ENCODE measurements at places on chromosomes 7 and 10.

GRCh38 chr10:49005270-49005669, 65.6 kb upstream of the LRRC18 start:
- no peak for DNase-seq

DNA sequence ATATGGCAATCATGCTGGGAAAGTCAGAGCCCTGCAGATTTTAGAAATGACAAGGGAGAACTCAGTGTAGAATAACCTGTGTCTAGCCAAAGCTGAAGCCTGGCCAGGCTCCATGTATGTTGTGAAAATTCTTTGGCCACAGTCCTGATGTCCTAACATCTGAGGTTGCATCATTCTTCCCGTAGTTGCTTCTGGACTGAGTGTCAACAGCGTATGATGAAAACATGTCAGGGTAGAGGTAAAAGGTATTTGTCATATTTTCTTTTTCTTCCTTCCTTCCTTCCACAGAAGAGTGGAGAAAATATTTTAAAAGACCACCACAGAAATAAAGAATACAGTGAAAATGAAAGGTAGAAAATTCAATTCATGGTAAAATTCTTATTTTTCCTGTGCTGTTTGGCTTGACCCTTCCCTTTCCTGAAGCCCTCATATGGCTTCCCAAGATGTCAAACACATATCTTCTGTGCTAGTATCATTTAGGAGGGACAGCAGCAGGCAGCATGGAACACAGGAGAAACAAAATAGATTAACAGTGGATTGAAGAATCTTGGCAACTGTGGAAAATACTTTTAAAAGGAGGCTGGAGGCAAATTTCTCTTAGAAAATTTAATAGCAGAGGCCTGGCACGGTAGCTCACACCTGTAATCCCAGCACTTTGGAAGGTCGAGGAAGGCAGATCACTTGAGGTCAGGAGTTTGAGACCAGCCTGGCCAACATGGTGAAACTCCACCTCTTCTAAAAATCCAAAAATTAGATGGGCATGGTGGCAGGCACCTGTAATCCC, 18.9 kb upstream of the NRBF2 start:
- no peak for DNase-seq

- no peak for DNase-seq
These were observed 15.2 kb downstream of the SND1 start for GRCh38 chr7:127667017-127667670.

DNA sequence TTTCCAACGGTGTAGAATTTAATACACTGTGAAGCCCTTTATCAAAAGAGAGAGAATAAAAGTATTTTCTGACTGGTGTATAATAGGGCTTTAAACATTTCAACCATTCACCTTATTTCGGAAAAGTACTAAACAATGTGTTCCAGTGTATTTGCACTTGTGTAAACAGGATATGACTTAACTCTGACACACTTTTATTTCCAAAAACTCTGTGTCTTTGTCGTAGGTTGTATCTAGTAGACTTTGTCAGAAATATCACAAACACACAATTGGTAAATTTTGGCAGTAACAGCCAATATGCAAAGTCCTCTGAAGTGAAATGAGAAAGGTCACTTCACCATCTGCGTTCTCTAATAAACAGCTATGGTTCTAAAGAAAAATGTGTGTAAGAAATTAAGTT, 10.3 kb upstream of the TSPAN13 start:
- DNase-seq: no peak

DNA sequence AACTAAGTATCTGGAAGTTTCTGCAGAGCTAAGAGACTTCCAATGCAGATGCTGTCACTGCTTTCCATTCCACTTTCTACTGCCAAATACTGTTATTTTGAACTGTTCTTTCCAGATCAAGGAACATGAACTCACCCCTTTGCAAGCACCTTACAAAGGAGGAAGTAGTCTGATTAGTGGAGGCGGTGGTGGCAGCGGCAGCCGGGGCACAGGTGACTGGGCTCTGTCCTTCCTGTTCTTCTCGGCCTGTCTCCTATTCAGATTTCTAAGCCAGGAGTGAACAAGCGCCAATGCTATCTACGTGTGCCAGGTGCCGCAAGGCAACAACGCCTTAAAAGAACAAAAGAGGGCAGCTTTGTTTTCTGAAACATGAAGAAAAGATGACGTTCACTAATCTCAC, 44.9 kb downstream of the BEND7 start:
- DNase-seq: no peak

GRCh38 chr10:79404231-79404609, 41.2 kb downstream of the ZCCHC24 start:
- DNase-seq: no peak

- no peak for DNase-seq
These were observed 624.3 kb upstream of the MBL2 start for GRCh38 chr10:53396876-53397275.

DNA sequence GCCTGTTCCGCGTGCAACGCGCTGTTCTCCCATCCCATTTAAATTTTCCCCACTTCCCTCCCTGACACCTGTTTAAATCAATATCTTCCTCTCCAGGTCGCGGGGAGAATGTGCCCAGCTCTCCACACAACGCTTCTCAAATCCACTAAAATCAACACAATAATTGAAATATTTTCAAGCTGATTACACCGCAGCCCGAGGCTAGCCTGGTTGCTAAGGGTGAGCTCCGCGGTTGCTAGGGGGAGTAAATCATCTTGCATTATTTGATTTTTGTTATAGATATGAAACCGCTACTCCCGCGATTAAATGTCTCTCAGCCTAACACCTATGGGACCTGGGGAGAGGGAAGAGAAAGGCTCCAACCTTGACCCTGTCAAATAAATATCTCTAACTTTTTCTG, 36.2 kb downstream of the UNCX start:
- DNase-seq: no peak

DNA sequence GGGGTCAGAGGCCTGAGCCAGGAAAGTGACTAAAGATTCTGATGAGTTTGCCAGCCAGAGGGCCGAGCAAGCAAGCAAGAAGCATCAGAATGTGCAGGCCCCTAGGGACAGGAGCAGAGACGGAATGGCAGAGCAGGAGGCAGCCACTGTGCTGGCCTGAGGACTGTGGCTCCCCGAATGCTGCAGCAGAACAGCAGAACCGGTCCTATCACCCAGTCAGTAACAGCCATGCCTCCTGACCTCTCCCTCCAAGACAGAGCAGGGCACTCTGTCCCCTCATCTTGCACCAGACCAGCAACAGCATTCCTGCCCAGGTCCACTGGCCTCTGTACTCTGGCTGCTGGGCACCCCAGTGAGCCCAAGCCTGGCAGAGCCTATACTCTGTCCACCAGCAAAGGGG, 85.9 kb downstream of the ARHGAP22 start:
- DNase-seq: no peak

- DNase-seq: no peak
These were observed 32.9 kb upstream of the EIF5AL1 start for GRCh38 chr10:79479283-79479909.

GRCh38 chr7:920351-921070, 34.0 kb downstream of the ADAP1 start:
- DNase-seq: no peak

DNA sequence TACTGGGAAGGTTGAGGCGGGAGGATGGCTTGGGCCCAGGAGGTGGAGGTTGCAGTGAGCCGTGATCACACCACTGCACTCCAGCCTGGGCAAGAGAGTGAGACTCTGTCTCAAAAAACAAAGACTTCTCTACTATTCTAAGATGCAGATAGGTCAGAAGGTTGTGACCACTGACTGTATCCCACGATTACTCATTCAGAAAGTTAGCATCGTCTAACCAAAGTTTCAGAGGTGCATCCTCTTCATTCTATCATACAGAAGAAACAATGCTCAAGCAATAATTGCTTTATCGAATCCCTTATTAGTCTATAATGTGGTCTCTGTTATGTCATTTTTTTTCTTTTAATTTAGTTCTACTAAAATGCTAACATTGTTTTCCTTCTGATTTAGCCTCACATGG, 348.7 kb upstream of the LRGUK start:
- DNase-seq: no peak

DNA sequence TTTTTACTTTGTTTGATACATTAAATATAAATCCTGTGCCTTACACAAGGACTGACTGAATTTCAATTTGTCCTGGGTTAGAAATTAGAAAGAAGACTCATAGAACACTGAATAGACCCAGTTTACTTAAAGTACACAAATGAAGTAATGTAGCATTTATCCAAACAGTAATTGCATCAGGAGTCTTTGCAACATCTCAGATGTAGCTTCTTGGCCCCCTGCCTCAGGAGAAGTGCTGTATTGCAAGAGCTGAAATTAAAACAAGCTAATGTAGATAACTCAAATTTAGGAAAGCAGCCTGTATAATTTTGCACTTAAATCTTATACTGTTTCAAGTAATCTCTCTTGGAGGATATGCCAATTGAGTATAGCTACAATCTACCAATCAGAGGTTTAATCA, 54.3 kb upstream of the KCND2 start:
- DNase-seq: no peak

GRCh38 chr7:47327346-47327697, 254.6 kb downstream of the TNS3 start:
- no peak for DNase-seq

- DNase-seq: peak; percentile 50
These were observed 70.2 kb upstream of the ITGA8 start for GRCh38 chr10:15789793-15790525.

- no peak for DNase-seq
These were observed 9.6 kb downstream of the PDZD8 start for GRCh38 chr10:117365612-117366011.

GRCh38 chr10:29252811-29253689, 35.8 kb upstream of the LYZL1 start:
- DNase-seq: no peak

DNA sequence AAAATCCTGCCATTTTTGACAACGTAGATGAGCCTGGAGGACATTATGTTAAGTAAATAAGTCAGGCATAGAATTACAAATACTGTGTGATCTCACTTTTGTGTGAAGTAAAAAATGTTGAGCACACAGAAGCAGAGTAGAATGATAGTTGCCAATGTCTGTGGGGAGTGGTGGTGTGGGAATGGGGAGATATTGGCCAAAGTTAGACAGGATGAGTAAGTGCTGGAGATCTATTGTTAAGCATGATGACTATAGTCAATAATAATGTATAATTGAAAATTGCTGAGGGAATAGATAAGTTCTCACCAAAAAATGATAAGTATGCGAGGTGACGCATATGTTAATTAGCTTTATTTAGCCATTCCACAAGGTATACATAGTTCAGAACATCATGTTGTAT, 92.0 kb downstream of the GPR85 start:
- DNase-seq: no peak

DNA sequence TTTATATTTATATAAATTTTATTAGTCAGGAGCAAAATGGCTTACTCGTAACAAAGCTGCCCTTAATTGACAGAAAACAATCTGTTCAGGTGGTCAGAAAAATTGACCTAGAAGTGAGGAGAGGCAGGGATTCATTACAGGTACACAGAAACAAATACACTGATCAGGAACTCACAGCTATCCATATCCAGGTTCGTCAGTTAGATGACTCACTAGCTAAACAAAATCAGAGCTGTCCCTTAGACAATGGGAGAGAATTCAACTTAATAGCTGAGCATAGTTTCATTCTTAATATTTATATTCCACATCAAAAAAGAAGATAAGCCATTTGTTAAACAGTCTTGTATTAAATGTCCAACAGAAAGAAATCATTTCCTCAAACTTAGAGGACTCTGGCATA, 41.7 kb downstream of the HYCC1 start:
- no peak for DNase-seq

DNA sequence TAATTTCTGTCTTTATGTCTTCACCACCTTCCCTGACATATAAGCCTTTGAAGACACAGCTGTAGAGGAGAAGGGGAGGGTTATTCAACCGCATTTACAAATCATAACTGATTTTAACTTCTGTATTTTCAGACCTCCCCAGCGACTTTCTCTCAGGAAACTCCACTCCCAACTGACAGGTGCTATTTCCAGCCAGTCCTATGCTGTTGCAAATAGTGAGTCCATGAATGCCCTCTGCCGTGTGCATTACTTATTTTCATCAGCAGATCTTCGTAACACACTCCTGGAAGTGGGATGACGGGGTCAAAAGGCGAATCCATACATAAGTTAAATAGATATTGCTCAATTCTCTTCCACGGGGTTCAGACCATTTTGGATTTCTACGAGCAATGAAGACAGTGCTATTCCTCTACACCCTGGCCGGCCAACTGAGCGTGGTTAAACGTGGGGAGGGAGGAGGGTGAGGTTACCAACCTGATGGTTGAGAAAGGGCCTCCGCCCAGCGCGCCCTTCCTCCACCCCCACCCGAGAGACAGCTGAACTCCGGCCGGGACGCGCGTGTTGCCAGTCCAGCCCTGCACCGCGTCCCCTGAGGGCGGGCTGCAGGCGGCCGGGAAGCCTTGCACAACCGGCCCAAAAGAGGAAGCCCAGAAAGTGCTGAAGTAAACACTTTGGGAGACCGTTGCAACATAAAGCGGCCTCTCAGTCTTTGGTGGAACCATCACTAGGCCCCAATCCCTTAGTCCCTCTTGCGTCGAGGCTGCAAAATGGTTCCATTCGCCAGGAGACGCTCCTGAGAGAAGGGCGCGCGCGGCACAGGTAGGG, at the start of gene APBB1IP:
Gene APBB1IP (plus strand): TSS at position 705 of the 825 bp plus-strand sequence. CDS start 53,986 bp downstream, outside the sequence.
- peak; percentile 46 for DNase-seq

DNA sequence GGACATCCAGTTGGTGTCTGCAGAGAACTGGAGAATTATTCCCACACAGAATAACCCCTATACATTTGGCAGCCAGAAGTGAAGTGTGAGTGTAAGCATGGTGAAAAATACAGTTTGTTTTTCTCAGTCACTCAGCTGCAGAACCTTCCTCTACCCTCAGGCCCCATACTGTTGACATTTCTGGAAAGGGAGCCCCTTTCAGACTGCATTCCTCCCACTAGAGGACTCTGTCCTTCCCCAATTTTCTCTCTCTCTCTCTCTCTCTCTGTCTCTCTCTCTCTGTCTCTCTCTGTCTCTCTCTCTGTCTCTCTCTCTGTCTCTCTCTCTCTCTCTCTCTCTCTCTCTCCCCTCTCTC, 86.8 kb upstream of the STEAP1B start:
- no peak for DNase-seq

GRCh38 chr7:157542068-157543021, 205.5 kb downstream of the DNAJB6 start:
- no peak for DNase-seq

DNA sequence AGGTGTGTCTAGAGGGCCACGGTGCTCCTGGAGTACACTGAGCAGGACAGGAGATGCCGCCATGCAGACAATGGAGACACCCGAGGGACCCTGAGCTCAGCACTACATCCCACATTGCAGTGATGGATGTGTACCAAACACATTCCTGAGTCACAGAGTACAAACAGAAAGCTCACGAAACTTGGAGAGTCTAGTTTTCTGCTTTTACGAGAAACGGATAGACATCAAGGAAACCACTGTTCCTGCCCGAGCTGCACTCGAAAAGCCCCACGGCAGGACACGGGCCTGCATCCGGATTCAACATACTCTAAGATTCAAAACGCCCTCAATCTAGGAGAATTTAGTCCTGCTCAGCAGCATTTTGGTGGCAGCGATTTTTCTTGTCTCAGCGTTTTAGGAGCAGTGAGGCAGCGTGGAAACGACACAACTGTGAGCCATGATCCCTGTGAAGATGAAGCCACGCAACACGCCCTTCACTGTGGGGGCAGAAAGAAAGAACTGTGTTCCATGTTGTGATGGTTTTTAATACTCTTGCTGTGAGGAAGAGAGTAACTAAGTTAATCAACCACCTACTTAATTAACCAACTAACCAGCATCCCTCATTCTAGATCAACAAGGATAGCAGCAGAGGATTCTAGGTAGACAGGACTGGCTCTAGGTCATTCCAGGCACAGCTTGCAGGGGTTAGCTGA, 3.2 kb downstream of the TNS3 start:
- no peak for DNase-seq

GRCh38 chr7:125468855-125469174, 539.2 kb upstream of the POT1 start:
- DNase-seq: no peak

- DNase-seq: peak; percentile 79
These were observed 37.0 kb downstream of the RPA3 start for GRCh38 chr7:7681191-7681935.

Data from CD4-positive, CD25-positive, alpha-beta regulatory T cell (primary cell).